B cell (primary cell): ENCODE measurements at places on chromosomes 1 and 21.

DNA sequence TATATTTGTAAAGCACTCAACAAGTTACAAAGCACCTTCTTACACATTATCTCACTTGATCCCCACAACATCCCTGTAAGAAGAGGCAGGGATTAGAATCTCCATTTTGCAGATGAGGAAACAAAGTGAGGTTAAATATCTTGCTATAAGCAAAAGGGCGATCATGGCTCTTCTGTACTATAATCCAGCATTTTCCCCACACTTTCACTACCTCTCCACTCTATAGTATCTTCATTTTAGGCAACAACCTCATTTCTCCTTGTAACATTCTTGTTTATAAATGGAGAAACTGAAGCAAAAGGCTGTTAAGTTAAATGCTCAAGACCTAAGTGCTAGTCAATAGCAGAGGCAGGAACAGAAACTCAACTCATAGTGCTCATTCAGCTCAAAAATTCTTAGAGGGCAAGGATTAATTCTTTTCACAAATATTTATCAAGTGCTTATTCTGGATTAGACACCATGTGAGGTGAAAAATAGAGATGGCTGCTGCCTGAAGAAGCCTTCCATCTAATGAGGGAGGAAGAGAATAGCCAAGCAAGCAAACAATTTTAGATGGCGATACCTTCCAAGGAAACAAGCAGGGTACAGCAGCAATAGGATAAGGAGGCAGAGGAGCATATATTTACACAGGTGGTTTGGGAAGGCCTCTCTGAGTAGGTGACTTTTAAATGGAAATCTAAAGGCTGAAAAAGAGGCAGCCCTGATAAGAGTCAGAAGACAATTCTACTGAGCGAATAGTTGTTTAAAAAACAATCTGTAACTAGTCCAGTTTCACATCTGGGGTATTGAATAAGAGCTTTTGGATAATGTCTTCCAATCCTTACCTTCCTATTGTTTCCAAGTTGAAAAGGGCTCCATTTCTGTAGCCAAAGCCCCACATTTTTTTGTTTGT lies 3.5 kb downstream of the ERRFI1 start:
- peaks cover 16% of the 10 kb centered on the region for H3K4me1 ChIP-seq
- H3K36me3 ChIP-seq = no peaks in the 10 kb centered on the region
- no peak for DNase-seq

- no peak overlapping the region for H3K27ac ChIP-seq
- no peaks in the 10 kb centered on the region for H3K27me3 ChIP-seq
- H3K4me1 ChIP-seq = peaks cover 17% of the 10 kb centered on the region
These were observed 7.9 kb upstream of the SMIM12 start for GRCh38 chr1:34867415-34867814.

- DNase-seq = no peak
- no peaks in the 10 kb centered on the region for H3K36me3 ChIP-seq
- H3K27ac ChIP-seq = no peak overlapping the region
- H3K4me3 ChIP-seq = no peak overlapping the region
These were observed 1.0 kb downstream of the RAB7B start for GRCh38 chr1:206002160-206002559.

DNA sequence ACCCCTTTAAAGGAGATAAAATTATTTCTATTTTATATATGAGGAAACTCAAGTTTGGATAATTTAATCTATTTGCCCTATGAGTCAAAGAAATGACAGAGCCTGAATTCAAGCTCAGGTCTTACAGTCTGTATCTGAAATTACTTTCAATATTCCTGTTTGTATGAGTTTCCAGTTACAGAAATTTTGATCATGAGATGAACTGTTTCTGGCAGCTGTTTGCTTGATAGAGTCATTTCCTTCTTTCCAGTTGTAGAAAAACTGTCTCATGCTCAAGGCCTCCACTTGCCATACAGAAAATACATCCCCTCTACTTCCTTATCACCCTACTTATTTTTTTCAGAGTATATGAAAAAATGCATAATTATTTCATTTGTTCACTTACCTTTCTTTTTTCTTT lies 87.6 kb downstream of the PTPRC start:
- no peak for DNase-seq
- no peak overlapping the region for H3K4me3 ChIP-seq
- H3K27ac ChIP-seq = peak overlapping the region; percentile 17
- peaks cover 84% of the 10 kb centered on the region for H3K36me3 ChIP-seq
- H3K4me1 ChIP-seq = no peaks in the 10 kb centered on the region

DNA sequence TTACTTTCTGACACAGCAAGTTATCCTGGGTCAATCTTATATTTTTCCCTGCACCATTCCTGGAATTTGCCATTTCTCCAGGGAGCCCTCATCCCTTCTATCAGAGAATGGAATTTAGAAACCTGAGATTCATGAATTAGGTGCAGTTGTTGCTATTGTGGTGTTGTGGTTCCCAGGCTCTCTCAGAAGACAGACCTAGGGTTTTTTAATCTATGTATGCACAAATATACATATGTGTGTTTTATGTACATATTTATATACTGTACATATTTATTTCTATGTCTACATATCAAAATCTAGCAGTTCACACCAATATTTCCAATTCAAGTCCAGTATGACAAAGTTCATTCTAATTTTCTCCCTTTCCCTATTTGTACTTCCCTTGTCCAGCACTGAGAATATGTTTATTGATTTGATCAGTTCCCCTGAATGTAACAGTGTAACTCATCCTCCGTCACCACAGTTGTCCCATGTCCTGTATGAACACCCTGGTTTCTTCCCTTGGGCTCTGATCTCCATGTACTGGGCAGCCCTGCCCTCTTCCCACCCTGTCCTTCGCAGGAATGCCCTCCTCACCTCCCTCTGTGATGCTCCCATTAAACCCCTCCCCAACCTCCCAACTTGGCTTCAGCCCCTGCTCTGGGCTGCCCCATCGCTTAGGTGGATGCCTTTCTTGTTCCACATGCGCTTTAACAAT lies 145.5 kb downstream of the VPS13D start:
- no peak overlapping the region for H3K27ac ChIP-seq
- no peaks in the 10 kb centered on the region for H3K4me1 ChIP-seq
- no peak for DNase-seq
- no peaks in the 10 kb centered on the region for H3K27me3 ChIP-seq

- no peak for DNase-seq
- H3K4me1 ChIP-seq = no peaks in the 10 kb centered on the region
- H3K27me3 ChIP-seq = no peaks in the 10 kb centered on the region
- no peaks in the 10 kb centered on the region for H3K36me3 ChIP-seq
- no peak overlapping the region for H3K27ac ChIP-seq
These were observed 184.5 kb upstream of the KAZN start for GRCh38 chr1:14413819-14414490.

DNA sequence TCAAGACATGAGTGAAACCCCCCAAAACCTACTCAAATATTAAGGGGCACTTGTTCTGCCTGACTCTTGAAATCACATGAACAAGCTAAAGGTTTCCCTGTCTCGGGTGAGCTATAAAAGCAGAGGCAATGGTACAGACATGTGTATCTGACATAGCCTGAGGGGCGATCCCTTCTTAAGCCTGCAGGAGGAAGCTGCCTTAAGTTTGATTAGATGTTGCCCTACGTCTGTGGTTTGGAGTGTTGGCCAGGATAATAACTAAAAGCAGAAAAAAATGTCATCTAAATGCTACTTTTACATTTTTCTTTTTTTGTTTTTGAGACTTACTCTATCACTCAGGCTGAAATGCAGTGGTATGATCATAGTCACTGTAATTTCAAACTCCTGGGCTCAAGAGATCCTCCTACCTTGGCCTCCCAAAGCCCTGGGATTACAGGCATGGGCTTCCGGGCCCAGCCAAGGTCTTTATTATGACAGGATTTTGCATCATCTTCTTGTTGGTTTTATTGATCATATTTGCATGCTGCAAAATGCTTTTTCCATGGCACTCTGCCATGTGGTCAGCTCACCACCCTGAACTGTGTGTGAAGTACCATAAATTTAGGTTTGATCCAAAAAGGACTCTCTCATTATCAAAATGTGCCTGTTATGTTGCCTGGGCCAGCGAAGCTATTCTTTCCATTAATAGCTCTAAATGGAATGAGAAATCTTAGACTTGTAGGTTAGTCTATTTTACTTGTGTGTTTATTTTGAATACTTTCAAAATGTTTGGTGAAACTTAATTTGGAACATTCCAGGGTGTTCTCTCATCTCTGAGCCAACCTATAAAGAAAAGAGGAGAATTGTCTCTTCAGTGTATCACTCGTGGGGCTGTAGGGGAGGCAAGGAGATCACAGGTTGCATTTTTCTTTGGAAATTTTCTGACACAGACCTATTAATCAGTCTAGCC lies 15.0 kb upstream of the HMGN1 start:
- H3K27me3 ChIP-seq = no peaks in the 10 kb centered on the region
- H3K4me3 ChIP-seq = no peak overlapping the region
- no peaks in the 10 kb centered on the region for H3K36me3 ChIP-seq
- no peak for DNase-seq

DNA sequence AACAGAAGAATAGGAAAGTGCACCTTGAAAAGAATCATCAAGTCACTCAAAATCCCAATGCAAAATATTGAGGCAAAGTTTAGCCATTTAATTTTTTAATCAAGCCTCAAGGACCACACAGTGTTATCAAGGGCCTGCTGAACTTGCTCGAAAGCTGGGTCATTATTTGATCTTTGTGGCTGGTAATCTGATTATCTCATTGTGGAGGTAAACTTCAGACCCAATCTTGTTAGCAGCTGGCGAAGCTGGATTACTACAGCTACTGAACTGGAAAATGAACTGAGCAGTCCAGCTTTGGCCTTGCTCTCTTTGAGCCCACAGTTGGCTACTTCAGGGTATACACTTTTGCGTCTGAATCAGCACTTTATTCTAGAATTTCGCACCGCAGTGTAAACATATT lies 94.4 kb downstream of the BARHL2 start:
- H3K36me3 ChIP-seq = no peaks in the 10 kb centered on the region
- no peaks in the 10 kb centered on the region for H3K27me3 ChIP-seq
- H3K4me1 ChIP-seq = no peaks in the 10 kb centered on the region

DNA sequence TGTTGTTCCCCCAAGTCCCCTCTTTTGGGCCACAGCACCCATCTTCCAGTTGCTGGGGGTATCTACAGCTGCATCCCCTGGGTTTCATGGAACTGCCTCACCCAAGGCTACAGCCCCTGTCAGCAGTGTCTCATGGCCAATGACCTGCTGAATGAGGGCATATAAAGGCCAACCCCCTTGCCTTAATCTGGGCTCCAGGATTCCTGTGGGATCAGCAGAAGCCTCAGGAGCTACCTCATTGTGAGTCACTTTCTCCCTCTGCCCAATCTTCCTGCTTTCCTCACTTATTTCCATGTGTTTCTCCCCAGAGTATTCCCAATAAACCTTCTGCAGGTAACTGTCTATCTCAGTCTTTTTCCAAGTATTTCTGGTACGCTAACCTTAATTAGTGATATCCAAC lies 37.3 kb upstream of the SYT14 start:
- no peaks in the 10 kb centered on the region for H3K4me1 ChIP-seq
- H3K27ac ChIP-seq = no peak overlapping the region
- H3K27me3 ChIP-seq = no peaks in the 10 kb centered on the region

- H3K4me3 ChIP-seq = no peak overlapping the region
- no peak for DNase-seq
- no peaks in the 10 kb centered on the region for H3K27me3 ChIP-seq
These were observed 28.5 kb upstream of the SDE2 start for GRCh38 chr1:226027538-226028217.

DNA sequence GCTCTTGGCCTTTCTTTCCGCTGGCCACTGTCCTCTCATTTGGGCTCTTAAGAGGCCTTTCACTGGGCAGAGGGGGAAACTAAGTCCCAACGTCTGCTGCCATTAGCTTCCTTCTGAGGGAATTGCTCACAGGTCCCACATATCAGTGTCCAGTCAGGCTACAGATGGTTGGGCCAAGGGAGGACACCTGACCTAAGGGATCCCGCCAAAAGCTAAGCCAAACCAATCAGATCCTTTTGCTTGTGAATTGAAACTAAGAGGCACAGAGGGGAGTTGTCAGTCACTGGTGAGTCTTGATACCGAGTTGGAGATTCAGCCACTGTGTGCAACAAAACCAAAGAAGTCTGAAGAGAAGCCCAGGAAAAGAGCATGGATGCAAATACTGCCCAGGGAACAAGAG lies 5.7 kb upstream of the NT5C1A start:
- no peak for DNase-seq
- peaks cover 2% of the 10 kb centered on the region for H3K4me1 ChIP-seq
- H3K27ac ChIP-seq = no peak overlapping the region

DNA sequence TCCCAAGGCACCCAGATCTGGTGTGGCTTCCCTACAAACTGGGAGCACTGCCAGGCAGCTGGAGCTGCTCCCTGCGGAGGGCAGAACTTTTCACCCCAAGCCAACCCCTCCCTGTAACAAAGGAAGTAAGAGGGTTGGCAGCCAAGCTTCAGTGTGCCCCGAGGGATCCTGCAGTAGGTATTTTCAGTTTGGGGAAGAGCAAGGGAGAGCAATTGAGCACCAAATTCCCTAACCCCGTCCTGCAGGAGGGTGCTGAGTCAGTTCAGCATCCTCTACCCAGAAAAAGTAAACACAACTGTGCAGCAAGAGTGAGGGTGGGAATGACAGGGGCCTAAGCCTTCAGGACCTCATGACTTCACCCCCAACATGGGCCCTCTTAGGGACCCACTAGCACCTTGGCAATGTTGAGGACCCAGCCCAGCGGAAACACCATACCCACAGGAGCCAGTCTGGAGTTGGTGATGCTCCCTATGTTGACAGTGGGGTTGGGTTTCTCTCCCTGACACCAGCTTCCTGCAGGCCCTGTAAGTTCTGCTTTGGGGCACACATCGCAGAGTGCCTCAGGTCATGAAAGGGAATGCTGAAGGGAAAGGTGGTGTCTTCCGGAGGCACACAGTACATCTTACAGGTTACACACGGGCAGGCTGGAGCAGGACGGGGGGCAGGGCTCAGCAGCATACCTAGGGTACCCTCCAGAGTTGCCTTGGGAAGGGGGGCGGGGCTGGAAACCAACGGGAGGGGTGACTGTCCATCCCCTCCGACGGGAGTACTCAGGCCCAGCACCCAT lies 14.8 kb downstream of the SH3BP5L start:
- peaks cover 28% of the 10 kb centered on the region for H3K4me1 ChIP-seq
- no peaks in the 10 kb centered on the region for H3K27me3 ChIP-seq
- no peak overlapping the region for H3K4me3 ChIP-seq
- peak; percentile 6 for DNase-seq

DNA sequence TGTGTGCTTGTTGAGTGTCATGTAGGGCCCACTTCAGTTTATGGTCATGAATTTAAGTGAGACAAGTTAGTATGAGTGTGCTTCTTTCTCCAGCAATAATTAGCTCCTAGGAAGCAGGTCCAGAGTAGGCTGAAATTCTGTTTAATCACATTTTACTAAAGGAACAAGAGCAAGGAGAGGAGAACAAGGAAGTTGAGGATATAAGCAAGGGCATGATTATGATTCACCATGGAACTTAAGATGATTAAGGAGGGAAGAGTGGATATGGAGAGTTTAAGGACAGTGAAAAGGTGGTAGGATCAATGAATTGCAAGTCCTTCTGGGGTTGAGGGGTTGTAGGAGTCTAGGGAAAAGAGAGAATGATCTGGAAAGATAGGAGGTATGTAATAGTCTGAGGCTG lies 3.1 kb upstream of the DIPK1A start:
- no peak overlapping the region for H3K4me3 ChIP-seq
- no peak overlapping the region for H3K27ac ChIP-seq
- no peaks in the 10 kb centered on the region for H3K27me3 ChIP-seq

- H3K36me3 ChIP-seq = no peaks in the 10 kb centered on the region
- H3K27me3 ChIP-seq = no peaks in the 10 kb centered on the region
- H3K4me1 ChIP-seq = no peaks in the 10 kb centered on the region
- no peak overlapping the region for H3K27ac ChIP-seq
- H3K4me3 ChIP-seq = no peak overlapping the region
These were observed 157.3 kb downstream of the NTMT2 start for GRCh38 chr1:170303034-170303433.
